ENCODE measurements at places on chromosomes 3 and 15.
A peak's percentile ranks its signal among the peaks of the same experiment; 100 is the strongest.

DNA sequence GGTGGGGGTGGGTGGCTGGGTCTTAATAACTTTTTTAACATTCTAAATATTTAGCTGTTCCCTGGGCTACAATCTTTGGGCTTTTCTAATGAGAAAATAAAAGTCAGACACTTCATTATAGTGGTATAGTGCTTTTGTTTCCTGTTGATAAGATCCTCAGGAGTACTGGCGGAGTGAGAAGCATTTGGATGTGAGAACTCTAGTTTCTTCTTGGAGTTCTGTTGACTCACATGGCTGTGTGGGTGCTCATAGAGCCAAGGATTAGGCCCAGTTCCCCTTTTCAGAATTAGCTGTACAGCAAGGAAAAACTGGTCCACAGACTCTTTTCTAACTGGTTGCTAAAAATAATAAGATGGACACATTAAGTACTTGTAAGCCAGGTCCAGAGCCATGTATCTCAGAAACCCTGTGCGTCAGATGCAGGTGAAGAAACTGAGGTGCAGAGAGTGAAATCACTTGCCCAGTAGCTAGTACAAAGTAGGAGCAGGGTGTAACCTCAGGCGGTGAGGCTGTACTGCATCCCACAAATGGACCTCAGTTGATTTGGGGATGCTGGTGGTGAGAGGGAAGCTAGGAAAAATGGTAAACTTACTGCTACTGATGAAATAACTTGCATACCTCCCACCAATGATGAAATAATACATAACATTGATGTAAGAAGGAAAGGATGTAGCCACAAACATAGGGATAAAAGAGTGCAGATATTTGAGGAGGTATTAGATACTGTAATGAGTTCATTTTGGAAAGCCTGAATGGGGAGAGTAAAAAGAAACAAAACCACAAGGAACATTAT lies 2.3 kb downstream of the ITPR1 start:
- DNase-seq = no peak

DNA sequence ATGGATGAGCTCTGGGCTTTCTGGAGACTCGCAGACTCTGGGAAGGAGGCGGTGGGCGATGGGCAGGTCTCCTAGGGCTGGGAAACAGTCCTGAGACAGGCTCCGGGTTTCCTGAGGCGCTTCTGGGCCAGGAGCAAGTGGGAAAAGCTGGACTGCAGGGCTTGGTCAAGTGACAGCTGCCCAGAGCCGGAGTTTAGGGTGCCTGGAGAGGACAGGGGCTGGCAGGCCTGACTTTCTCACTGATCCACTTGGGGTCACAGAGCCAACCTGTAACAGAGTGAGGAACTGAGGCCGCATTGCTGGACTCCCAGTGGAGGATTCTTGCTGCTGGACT lies 107.9 kb downstream of the APBA2 start:
- DNase-seq = peak; percentile 61

GRCh38 chr3:89114841-89115223 lies 7.4 kb downstream of the EPHA3 start:
- DNase-seq = no peak

GRCh38 chr3:172560026-172560425 lies 36.8 kb upstream of the TNFSF10 start:
- no peak for DNase-seq

- no peak for DNase-seq
These were observed 254.4 kb upstream of the THBS1 start for GRCh38 chr15:39326306-39326975.

DNA sequence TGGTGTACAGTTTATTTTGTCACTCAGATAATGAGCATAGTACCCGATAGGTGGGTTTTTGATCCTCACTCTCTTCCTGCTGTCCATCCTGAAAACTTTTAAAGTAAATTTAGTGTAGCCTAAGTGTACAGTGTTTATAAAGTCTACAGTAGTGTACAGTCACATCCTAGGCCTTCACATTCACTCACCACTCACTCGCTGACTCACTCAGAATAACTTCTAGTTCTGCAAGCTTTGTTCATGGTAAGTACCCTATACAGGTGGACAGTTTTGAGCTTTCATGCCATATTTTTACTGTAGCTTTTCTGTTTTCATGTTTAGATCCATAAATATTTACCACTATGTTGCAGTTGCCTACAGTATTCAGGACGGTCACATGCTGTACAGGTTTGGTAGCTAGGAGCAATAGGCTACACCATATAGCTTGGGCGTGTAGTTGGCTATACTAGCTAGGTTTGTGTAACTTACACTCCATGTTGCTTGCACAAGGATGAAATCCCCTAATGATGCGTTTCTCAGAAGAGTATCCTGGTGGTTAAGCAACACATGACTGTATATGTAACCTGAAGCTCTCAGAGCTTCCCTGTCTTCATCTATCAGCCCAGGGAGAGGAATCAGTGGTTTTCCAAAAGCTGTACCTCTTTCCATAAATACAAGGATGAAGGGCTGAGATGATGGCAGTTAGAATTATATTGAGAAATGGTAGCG lies 87.6 kb upstream of the SLC25A26 start:
- no peak for DNase-seq

GRCh38 chr3:183825456-183826161 lies at the start of gene MAP6D1:
MAP6D1 (minus strand) TSS chr3:183825577; CDS start chr3:183825547, 30 bp downstream.
- DNase-seq = peak; percentile 97

GRCh38 chr3:149401212-149401925 lies 23.9 kb upstream of the TM4SF1 start:
- peak; percentile 59 for DNase-seq

- no peak for DNase-seq
These were observed 887.0 kb downstream of the ROBO1 start for GRCh38 chr3:78880603-78881461.

DNA sequence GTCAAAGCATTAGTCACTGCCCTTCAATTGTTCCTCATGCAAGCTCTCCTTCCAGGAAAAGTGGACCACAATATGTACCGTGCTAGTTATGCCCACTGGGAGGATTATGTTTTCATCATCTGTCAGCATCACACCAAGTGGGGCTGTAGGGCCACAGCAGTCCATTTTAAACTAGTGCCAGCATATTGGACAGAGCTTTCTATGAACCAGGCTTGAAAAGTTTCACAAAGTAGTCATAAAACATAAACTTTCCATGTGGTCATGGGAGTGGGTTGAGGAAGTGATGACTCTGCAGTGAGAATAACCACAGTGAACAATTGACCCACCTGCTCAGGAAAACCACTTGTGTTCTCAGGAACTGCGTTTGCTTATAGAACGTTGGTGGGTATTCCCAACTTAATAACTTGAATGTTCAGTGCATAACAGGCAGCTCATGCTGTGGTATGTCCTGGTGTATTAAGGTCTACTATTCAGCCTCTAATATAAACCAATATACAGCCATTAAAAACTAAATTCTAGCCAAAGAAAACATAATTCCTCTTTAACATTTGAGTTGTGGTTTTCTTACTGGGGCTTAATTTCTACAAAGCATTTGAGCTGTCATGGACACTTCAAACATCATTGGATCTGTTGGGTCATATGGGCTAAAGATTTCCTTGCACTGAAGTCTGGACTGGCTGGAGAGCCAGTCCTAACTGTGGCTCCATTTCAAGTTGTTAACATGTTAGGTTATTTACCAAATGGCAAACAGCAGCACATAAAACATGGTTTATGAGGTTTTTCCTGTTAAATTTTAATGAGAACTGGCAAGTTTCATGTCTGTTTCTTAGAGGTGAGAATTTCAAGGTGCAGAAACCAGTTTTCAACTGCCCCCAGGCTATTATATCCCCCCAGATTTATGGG lies 274.1 kb downstream of the OTOL1 start:
- DNase-seq = no peak
